ENCODE measurements at places on chromosomes 16 and 17.

DNA sequence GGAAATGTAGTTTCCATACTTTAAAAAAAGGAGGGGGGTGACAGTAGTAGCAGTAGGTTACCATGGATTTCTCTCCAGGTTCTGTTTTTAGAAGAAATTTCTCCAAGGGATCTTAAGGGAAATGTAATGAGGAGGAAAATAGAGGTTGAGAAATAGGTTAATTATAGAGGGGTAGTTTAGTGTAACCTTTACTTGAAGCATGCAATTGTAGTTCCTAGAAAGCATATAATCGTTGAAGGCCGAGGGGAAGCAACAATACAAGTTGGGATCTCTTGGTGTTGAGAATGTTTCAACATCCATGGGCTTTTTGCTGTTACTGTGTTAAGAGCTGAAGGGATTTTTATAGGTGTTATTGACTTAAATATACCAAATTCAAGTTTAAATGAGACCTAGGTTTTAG lies 25.1 kb downstream of the TNRC6A start:
- no peak for DNase-seq

DNA sequence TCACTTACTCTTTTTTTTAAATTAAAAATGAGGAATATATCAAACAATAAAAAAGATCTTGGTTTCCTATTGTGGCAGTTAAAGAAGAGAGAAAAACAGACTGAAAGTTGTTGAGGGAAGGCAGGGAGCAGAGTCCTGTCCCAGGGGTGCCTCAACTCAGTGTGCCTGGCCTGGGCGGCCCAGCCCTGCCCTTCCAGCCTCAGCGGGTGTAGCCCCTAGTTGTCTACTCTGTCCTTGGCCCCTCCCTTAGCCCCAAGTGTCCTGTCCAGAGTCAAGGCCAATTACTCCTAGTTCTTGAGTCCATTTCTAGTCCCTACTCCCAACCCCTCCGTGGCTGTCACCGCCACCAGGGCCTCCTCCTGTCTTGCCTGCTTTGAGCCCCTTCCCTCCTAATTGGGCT lies 52.5 kb downstream of the SMPD3 start:
- DNase-seq: no peak

DNA sequence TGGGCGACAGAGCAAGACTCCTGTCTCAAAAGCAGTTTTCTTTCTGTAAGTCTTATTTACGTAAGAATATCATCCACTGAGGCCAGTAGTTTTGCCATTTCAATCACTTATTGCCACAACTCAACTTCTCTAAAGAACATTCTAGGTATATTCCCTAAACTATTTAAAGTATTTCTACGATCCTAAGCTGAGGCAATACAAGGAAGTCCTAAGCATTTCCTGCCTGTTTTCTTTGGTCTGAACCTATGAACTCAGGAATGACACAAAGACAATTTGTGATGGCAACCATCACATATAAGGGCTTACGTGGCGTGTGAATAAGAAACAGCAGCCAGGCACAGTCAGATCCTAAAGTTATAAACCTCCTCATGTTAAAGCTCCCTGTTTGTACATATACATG lies 14.2 kb downstream of the USP36 start:
- no peak for DNase-seq

DNA sequence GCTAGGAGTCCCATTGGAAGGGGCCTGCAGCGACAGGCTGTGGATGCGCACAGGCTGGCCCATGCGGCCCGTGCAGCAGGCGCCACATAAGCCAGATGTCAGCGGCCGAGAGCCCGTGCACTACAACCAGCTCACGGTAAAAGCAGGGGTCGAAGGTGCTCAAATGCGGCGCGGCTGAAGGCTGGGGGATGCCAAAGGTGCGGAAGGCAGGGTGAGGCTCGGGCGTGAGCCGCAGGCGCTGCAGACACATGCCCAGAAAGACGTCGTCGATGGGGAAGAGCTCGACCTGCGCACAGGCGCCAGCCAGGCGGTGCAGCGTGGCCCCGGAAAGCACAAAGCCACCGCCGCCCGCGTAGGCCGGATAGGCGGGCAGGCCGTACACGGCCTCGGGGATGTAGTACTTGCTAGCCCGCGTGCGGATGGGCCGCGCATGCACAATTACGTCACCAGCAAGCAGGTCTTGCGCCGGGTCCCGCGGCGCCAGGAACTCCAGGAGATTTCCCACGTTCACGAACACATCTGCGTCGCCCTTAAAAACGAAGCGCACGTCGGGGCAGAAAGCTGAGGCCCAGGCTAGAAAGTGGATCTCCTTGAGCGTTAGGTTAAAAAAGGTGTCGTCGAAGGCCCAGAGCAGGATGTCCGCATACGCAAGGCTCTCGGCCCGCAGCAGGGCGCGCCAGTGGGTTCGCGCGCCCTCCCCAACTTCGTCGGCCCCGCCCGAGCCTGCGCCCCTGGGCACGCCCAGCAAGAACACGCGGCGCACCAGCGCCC lies 1.3 kb downstream of the B3GNT9 start:
- DNase-seq: no peak

DNA sequence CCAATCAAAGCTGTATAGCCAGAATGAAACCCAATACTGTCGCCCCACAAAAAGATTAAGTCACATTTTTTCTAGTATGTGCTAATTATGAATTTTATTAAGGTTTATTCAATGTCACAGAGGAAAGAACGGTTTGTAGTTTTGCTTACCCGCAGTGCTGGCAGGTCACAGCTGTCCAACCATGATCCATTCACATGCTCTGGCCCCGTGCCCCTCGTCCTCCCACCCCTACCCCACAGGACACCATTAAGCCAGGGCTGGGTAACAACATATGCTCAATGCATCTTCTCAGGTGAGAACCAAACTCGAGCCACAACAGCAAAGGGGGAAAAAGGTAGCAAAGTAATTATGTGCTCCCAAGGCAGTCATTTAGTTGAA lies 589 bp upstream of the FBF1 start:
- no peak for DNase-seq

DNA sequence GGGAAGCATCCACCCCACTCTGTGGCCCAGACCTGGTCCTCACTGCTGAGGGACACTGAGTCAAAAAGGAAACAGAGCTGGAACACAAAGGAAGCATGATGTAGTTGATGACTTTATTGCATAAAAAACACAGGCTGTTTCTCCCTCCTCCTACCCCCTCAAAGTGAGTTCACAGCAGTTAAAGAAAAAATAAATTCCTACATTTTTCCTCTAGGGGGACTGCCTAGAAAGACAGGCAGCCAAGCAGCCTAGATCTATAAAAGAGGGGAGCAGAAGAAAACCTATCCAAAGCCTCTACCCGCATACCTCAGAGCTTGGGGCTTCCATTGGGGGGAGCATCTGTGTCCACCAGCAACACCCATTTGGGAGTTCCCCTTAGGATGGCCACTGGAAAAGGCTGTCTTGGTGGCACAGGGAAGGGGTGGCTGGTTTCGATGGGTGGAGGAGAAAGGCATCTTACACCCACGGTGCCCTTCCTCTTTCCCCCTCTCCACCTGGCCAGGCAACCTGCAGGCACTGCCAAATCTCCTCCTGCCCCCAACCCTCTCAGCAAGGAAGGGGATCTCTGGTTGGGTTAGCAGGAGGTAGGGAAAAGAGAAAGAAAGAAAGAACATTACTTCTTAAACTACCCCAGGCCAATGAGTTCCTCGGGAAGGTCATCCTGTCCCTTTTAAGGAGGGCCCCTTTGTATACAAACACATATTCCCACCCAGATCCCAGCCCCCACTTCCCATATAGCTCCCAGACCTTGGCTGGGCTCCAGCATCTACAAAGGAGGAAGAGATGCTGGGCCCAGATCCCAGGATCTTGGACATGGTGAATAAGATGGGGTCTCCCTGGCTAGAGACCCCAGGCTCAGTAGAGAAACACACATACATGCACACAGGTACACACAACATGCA lies 4.0 kb upstream of the SCRN2 start:
- no peak for DNase-seq

- DNase-seq: no peak
These were observed 20.9 kb upstream of the ABCC1 start for GRCh38 chr16:15928261-15929104.

DNA sequence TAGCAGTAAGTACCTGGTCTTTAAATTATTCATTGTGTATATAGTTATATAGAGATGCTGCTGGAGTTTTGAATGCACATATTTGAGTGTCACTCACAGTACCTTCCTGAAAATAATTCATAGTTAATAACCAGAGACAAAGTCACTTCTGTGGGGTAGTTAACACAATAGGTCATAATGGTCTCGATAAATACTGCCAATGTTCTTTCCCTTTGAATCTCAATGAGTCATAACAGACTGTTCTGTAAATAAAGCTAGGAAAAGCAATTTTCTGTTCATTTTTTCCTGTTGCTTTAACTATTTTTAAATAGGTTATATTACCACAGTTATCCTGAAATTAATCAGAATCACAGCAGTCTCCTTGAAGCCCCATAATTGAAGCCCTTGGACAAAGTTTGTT lies 87.2 kb downstream of the MAP2K4 start:
- no peak for DNase-seq

DNA sequence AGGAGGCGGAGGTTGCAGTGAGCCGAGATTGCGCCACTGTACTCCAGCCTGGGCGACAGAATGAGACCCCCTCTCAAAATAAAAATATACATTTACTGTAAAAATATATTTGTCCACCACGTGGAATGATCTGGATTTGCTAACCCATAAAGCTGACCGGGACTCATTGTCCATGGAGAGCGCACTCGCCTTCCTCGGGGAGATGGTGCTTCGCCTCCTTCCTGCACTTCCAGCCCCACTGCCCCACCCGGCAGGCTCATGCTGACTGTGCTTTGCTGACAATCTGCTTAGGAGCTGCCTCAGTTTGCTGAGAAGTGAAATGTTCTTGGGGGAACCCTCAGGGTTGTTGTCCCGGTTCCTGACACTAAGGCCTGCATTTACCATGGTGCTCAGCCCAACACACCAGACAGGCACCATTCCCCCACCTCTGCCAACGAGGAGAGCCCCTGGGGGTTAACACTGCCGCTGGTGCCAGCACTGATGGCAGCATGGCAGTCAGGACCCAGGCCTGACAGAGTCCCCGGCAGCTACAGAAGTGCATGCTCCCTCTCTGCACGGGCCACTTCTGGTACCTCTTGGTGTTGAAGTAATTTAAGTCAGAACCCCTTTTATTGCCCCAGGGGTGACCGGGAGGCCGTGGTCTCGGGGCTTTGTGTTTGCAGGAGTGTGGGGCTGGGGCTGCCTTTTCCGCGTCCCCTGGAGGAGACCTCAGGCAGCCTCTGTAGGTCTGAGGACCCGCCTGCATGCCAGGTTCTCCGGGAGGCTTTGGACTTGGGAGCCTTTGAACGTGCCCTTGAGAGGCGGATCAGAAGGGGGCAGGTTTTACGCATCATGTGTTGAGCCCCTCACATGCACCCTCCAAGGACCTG lies 2.5 kb downstream of the NUBP2 start:
- no peak for DNase-seq

- DNase-seq: no peak
These were observed 244.1 kb downstream of the STX8 start for GRCh38 chr17:9331279-9332131.

GRCh38 chr16:71882505-71883167 lies 1.3 kb downstream of the ZNF821 start:
- DNase-seq: peak; percentile 82

DNA sequence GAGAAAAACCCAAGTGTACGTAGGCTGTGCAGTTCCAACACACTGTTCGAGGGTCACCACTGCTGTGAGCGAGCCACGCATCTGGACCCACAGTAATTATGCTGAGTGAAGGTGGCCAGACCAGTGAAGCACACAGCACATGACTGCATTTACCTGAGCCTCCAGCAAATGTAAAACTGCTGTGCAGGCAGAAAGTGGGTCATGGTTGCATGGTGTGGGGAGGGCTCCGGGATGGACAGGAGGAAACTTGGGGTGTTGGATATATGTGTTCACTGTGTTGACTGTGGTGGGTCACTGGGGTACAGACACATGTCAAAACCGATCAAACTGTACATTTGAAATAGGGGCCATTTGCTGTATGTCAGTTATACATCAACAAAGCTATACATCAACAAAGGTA lies 78.7 kb upstream of the METRNL start:
- no peak for DNase-seq

GRCh38 chr16:88907768-88908167 lies 41.3 kb upstream of the PABPN1L start:
- DNase-seq: no peak

GRCh38 chr17:75876938-75877751 lies 1.2 kb downstream of the TRIM47 start:
- no peak for DNase-seq

DNA sequence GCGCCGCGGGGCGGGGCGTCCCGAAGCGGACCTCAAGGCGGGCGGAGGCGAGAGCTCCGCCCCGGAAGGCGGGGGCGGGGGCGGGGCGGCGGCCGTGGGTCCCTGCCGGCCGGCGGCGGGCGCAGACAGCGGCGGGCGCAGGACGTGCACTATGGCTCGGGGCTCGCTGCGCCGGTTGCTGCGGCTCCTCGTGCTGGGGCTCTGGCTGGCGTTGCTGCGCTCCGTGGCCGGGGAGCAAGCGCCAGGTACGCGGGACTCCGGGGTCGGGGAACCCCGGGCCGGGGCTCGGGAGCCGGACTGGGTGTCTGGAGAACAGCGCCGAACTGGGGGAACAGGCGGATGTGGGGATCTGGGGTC lies at the start of gene TNFRSF12A:
Gene TNFRSF12A (plus strand): TSS at position 122 of the 357 bp plus-strand sequence. CDS start 30 bp downstream, at position 152.
- DNase-seq: peak; percentile 84

GRCh38 chr17:64315032-64315490 lies 52.0 kb upstream of the TEX2 start:
- DNase-seq: no peak

GRCh38 chr17:51258756-51259563 lies 889 bp downstream of the MBTD1 start:
- no peak for DNase-seq

DNA sequence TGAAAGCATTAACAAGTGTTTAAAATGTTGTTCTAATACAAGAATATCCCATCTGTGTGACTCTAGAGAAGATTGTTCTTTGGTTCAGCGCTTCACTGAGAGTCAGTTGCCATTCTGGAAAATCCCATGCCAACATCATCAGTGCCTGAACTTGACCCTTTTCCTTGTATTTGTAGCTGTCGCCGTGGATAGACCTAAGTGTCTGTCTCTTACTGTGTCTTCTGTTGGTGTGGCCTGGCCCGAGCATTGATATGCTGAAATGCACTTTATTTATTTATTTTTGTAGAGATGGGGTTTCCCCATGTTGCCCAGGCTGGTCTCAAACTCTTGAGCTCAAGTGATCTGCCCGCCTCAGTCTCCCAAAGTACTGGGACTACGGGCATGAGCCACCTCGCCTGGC lies 76.0 kb downstream of the MYH11 start:
- no peak for DNase-seq

DNA sequence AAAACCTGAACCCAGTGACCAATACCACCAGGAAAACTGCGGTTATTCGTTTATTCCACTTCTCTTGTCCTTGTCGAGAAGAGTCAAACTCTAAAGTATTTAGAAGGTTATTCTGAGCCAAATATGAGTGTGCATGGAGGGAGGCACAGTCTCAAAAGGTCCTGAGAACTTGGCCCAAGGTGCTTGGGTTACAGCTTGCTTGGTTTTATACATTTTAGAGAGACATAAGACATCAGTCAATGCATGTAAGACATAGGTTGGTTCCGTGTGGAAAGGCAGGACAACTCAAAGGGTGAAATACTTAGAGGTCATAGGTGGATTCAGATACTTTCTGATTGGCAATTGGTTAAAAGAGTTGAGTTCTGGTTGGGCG lies 681 bp upstream of the TRAP1 start:
- DNase-seq: no peak

Data from neuronal stem cell (in vitro differentiated cells).